ENCODE measurements at places on chromosomes 11 and 22. TPM values are rescaled to one million over a fixed set of nuclear protein-coding genes. Genes with fewer than 3 reads are reported as not detected.

GRCh38 chr11:15627560-15627959 is 512.8 kb downstream of the INSC start:
- DNase-seq, result no peak

- DNase-seq, result no peak
Observed at GRCh38 chr11:73200256-73200655, 17.8 kb upstream of the P2RY2 start.

GRCh38 chr11:129922674-129923073 is 27.3 kb upstream of the NFRKB start:
- DNase-seq, result no peak

- DNase-seq, result no peak
Observed at GRCh38 chr11:96147186-96147585, 195.8 kb downstream of the MAML2 start.

DNA sequence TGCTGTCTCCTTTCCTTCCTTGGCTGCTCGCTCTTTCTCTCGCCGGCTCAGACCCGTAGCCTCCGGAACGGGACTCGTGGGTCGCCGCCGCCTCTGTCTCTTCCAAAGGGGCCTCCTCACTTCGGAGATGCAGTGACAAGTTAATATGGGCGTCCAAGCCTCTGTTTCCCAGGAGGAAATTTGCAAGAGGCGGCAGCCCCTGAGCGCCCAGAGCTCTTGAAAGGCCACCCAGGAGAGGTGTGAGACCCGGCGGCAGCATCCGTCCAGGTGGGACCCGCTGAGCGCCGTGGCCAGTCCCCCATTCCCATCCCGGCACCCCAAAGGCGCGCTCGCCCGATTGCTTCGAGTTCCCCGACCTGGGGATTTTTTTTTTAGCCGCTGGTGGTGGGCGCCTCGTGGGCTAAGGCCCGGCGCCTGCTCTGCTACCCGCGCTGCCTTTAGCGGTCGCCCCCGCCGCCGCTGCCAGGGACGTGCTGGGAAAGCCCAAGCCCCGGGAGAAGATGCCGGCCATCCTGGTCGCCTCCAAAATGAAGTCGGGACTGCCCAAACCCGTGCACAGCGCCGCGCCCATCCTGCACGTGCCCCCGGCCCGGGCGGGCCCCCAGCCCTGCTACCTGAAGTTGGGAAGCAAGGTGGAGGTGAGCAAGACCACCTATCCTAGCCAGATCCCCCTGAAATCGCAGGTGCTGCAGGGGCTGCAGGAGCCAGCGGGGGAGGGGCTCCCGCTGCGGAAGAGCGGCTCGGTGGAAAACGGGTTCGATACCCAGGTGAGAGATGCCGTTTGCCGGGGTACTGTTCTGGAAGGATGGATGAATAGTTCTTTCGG is 772 bp downstream of the NAV2 start:
- DNase-seq, result peak; percentile 25

DNA sequence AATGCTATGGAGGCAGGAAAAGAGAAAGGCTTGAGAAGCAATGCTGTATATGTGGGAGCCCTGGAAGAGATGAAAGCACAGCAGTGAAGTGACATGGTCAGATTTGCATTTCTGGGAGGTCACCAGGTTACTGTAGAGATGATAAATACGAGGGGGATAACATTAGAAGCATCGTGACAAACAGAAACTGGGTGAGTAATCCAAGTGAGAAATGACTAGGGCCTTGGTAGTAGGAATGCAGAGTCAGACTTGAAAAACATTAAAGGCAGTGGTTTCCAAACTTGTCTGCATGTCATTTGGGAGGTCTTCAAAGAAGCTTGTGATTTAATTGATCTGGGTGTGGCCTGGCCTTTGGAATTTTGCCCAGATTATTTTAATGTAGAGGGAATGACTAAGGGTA is 43.9 kb downstream of the CCDC34 start:
- DNase-seq, result no peak

- DNase-seq, result no peak
Observed at GRCh38 chr11:61052182-61052972, 49.9 kb upstream of the CD5 start.

- DNase-seq, result peak; percentile 58
Observed at GRCh38 chr11:70482529-70482917, 84.2 kb downstream of the CTTN start.

DNA sequence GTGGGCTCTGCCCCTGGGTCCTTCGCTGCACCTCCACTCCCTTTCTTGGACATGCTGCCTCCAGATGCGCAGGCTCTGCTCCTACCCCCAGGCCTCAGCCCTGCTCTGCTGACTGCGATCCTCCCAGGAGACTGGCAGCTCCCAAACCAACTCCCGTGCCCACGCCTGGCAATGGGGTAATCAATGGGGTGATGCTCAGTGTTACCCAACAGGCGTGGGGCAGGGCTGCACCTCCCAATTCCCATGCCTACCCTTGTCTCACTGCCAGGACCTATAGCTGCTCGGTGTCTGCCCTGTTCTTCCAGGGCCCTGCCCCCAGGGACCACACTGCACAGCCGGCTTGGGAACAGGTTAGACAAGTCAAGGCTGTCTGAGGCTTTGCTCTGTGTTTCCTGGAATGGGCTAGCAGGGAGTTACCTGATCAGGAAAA is at the start of gene ALDH3B2:
Gene ALDH3B2, minus strand, starts transcription at position 182 of the 430 bp plus-strand sequence. CDS start 7,688 bp downstream, outside the sequence.
- no peak for DNase-seq

- DNase-seq, result peak; percentile 59
Observed at GRCh38 chr22:25564979-25565677, 653 bp downstream of the GRK3 start.

GRCh38 chr22:19644314-19645223 is 69.7 kb upstream of the SEPTIN5 start:
- no peak for DNase-seq

GRCh38 chr11:128553662-128554362 is 33.5 kb downstream of the ETS1 start:
- DNase-seq, result no peak

DNA sequence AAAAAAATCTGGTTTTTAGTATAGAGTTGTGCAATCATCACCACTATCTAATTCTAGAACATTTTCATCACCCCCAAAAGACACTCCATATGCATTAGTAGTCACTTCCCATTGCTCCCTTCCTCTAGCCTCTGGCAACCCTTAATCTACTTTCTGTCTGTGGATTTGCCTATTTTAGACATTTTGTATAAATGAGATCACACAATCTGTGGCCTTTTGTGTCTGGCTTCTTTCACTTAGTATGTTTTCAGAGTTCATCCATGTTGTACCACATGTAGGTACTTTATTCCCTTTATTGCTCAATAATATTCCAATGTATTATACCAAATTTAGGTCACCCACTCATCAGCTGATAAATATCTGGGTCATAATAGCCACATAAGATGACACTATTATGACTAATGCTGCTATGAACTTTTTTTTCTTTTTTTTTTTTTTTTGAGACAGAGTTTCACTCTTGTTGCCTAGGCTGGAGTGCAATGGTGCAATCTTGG is 67.5 kb upstream of the SCUBE2 start:
- DNase-seq, result no peak

GRCh38 chr11:117826832-117827231 is 2.3 kb upstream of the FXYD2 start:
- DNase-seq, result no peak

GRCh38 chr11:86396396-86396795 is 21.7 kb downstream of the CCDC81 start:
- no peak for DNase-seq

- DNase-seq, result no peak
Observed at GRCh38 chr11:118152020-118152551, 537 bp downstream of the SCN4B start.

- DNase-seq, result no peak
Observed at GRCh38 chr11:108093128-108093904, 28.1 kb upstream of the ACAT1 start.

DNA sequence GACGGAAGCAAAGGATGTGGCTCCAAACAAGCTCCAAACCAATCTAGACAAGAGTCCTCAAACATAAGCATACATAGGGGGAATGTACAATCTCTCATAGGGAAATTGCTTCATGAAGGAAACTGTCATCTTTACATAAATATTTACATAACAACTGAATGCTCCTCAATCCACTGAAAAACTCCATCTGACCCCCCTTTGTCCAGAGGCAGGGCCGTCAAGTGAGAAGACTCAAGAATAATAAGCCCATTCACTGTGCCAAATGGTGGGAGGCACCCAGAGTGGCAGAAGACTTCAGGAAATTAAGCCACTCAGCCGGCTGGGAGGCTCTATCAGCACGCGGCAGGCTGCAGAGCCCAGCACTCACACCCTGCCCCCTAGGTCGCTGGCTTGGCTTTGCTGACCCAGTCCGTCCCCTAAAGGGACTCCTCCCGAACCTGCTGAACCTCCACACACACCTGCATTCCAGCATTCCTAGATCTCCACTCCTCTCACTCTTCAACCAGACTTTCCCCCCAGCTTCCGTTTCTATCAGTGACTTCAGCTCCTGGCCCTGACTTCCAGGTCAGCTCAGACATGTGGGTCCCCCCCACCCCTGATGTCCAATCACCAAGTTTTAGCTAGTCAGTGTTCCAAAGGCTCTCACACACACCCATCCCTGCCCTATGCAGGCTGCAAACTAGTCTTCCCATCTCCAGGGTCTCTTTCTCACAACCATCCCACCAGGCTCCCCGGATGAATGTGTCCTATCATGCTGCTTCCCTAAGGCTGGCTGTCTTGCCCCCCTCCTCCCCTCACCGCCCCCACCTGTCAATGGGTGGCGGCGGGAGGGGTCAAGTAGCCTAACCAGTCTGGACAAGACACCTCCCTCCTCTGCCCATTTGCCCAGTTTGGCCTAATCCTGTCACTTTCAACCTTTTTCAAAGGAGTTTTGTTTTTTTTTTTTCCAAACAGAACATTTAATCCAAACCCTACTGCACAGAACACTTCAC is 11.3 kb downstream of the VPS37C start:
- no peak for DNase-seq

DNA sequence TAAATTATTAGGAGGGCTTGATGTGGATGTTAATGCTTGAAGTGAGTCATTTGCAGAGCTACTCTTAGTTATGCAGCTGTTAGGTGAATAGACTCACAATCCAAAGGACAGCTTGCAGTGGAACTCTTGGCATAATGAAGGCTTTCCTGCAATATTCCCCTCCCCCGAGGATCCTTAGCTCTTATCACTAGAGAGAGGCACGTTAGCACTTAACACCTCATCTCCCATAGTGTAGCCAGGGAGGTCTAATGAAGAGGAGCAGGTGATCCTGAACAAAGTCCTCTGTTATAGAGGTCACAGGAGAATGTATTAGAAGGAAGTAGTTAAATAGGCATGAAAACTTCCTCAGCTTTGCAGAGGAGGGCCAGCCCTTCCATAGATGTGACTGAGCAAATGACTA is 919.2 kb upstream of the FAT3 start:
- DNase-seq, result no peak

SHANK3 gene
- 13.4 TPM for total RNA-seq

IFITM1 gene
- total RNA-seq, result 105 TPM

ARHGEF17 gene
- 38.4 TPM for total RNA-seq

SOX6 gene
- total RNA-seq, result 23.2 TPM

TNNI2 gene
- total RNA-seq, result 985 TPM

POU2AF2 gene
- 0.30 TPM for total RNA-seq

HBE1 gene
- not detected for total RNA-seq

ST14 gene
- 0.77 TPM for total RNA-seq

CALCA gene
- total RNA-seq, result 0.34 TPM

DLG2 gene
- total RNA-seq, result 3.8 TPM

TREH gene
- not detected for total RNA-seq

OR8G1 gene
- not detected for total RNA-seq

OR6A2 gene
- not detected for total RNA-seq
